Common myeloid progenitor, CD34-positive (primary cell): ENCODE measurements at places on chromosomes 4 and X.

DNA sequence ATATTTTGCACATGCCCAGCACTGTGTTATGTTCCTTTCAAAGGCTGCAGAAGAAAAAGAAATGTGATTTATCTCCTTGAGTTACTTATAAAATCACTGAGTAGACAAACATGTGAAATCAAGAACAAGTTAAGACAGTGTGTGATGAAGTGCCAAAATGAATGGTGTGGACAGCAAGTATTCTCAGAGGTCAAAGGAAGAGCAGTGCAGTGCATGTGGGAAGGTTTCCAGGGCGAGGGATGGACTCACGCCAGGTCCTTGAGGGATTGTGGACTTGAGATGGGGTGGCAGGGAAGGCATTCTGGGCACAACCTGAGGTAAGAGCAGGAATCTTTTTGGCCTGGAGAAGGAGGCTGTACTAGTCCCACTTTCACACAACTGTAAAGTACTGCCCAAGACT, 115.5 kb downstream of the FNIP2 start:
- no peak overlapping the region for H3K27ac ChIP-seq
- H3K27me3 ChIP-seq = no peaks in the 10 kb centered on the region
- DNase-seq = no peak
- peaks cover 2% of the 10 kb centered on the region for H3K36me3 ChIP-seq

DNA sequence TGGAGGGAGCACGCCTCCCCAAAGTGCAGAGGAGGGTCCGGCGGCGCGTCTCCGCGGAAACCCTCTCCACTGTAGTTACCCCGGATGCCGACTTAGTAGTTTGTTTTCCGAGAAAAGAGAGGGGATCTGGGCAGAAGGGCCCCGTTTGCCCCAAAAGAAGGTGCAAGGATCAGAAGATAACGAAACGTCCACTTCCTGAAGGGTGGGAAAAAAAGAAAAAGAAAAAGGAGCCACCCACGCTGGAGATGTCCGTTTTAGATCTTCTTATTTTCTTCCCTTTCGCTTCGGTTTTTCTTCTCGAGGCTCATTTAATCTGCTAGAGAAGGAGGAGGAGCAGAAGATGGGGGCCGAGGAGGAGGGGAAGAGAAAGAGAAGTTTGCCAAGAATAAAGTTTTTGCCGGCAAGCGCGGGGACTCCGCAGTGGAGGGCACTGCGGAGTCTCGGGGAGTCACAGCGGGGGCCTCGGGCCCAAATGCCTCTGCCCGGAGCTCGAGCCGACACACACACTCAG, 517 bp downstream of the LEF1 start:
- DNase-seq = no peak
- H3K27ac ChIP-seq = no peak overlapping the region
- peaks cover 63% of the 10 kb centered on the region for H3K4me1 ChIP-seq
- H3K4me3 ChIP-seq = peak overlapping the region; percentile 17
- no peaks in the 10 kb centered on the region for H3K36me3 ChIP-seq
- peaks cover 68% of the 10 kb centered on the region for H3K27me3 ChIP-seq

- no peak for DNase-seq
- H3K4me3 ChIP-seq = peak overlapping the region; percentile 68
- peaks cover 32% of the 10 kb centered on the region for H3K4me1 ChIP-seq
- H3K36me3 ChIP-seq = no peaks in the 10 kb centered on the region
- no peaks in the 10 kb centered on the region for H3K27me3 ChIP-seq
Measured at GRCh38 chrX:46575586-46575985, 2.0 kb downstream of the CHST7 start.

DNA sequence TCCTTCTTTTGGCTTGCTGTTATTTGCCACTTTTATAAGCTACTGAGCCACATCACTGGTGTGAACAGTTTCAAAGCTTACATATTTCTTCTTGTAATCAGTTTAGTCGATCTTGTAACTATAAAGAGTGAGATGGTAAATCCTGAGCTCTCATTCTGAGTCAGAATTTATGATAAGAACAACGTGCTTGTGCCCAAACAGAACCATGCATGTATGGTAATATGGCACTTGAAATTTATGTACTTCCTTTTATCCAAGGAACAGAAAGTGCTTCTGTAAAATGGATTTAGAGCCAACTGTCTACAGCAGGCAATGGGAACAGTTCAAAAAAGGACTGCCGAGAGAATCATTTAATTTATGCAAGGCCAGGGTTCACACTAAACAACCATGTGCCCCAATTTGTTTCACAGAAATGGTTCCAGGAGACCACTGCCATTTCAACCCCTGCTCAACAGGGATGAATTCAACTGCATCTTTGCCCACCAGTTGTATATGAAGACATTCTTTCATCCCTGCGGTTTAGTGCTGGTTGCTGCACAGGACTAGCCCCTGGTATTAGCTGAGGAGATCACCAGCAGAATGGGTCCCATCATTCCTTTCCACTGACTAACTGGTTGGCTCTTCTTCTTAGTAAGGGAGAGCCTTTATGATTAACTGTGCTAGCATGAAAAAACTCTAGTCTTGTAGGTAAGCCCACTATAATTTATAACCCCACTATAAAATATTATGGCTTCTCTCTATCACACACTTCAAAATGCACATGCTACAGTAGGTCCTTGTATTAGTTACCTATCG, 162.9 kb upstream of the PGRMC2 start:
- no peak for DNase-seq
- H3K36me3 ChIP-seq = no peaks in the 10 kb centered on the region

GRCh38 chr4:77306496-77306895, 149.5 kb downstream of the CCNG2 start:
- no peak for DNase-seq
- H3K36me3 ChIP-seq = no peaks in the 10 kb centered on the region
- H3K4me3 ChIP-seq = no peak overlapping the region

GRCh38 chr4:174538123-174538875, 16.0 kb upstream of the HPGD start:
- H3K4me1 ChIP-seq = no peaks in the 10 kb centered on the region
- H3K4me3 ChIP-seq = no peak overlapping the region
- no peak for DNase-seq
- no peak overlapping the region for H3K27ac ChIP-seq

- no peaks in the 10 kb centered on the region for H3K27me3 ChIP-seq
- H3K27ac ChIP-seq = no peak overlapping the region
- no peak for DNase-seq
- H3K36me3 ChIP-seq = no peaks in the 10 kb centered on the region
Measured at GRCh38 chr4:184833046-184833838, 7.5 kb upstream of the ACSL1 start.

GRCh38 chrX:152637649-152638442, at the start of gene GABRQ:
GABRQ (plus strand) TSS chrX:152637895; CDS start chrX:152638203, 308 bp downstream.
- no peak within 1 kb of the TSS for H3K27ac ChIP-seq
- peak; percentile 62 for DNase-seq
- H3K36me3 ChIP-seq = no peaks in the 10 kb centered on the region

GRCh38 chr4:106793933-106794332, 242.2 kb downstream of the DKK2 start:
- no peak overlapping the region for H3K4me3 ChIP-seq
- H3K4me1 ChIP-seq = no peaks in the 10 kb centered on the region
- H3K36me3 ChIP-seq = no peaks in the 10 kb centered on the region
- H3K27ac ChIP-seq = no peak overlapping the region
